ENCODE measurements at places on chromosomes 4 and X.

- DNase-seq = no peak
Observed at GRCh38 chrX:121987163-121987562, 939.8 kb downstream of the GLUD2 start.

DNA sequence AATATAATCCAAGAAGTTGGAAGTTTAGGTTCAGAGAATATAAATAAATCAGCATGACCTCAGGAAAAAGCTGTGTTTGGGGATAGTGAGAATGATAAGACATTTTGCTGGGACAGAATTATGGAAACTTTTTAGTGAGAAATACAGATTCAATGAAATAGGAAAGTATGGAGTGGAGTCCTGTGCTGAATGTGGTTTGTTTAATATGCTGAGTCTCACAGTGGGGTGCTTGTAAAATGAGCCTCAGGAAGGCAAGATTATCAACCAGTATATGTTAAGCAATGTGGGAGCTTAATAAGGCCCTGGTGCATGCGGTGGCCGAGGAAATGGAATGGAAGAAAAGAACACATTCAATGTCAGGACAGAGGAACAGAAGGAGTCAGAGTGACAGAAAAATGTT, 1554.7 kb upstream of the TENM3 start:
- no peak for DNase-seq

DNA sequence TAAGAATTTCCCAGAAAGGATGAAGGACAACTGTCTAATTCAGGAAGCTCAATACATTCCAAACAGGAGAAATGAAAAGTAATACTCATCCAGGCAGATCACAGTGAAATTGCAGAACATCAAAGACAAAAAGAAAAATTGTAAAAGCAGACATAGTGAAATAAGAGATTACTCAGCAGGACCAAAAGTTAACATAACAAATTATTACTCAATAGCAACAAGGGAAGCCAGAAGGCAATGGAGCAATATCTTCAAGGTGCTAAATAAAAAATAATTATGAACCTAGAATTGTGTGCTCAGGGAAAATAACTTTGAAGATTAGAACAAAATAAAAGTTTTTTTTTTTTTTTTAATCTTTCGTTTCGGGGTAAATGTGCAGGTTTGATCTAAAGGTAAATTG, 30.5 kb upstream of the ENPP6 start:
- no peak for DNase-seq

DNA sequence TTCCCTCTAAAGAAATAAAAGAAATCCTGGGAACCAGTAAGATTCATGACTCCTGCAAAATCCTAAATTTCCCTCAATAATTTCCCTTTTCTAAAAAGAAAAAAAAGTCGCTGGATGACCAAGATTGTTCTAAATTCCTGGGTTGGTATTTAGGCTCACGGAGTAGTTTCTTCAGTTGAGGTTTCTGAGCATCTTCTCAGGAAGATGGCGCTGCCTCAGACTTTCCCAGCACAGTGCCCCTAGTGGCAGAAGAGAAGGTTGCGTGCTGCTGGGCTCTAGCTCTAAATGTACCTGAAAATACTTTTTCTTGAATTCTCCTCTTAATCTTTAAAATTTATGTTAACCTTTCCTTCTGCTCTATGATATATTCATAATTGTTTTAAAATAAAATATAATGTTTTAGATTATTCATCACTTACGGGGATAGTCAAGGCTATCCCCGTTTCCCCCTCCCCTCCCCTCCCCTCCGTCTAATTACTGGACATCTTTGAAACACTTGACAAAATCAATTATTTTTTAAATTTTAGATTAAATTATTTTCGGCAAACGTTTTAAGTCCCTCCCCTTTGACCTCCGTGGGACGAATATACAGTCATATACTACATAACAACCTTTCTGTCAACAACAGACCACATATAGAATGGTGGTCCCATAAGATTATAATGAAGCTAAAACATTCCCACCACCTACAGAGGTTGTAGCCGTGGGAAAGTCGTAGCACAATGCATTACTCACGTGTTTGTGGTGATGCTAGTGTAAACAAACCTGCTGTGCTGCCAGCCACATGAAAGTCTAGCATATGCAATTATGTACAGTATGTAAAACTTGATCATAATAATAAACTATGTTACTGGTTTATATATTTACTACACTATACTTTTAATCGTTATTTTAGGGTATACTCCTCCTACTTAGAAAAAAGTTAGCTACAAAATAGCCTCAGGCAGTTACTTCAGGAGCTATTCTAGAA, 41.0 kb upstream of the GATB start:
- peak; percentile 48 for DNase-seq

GRCh38 chrX:5595570-5595969, 633.1 kb downstream of the NLGN4X start:
- no peak for DNase-seq

DNA sequence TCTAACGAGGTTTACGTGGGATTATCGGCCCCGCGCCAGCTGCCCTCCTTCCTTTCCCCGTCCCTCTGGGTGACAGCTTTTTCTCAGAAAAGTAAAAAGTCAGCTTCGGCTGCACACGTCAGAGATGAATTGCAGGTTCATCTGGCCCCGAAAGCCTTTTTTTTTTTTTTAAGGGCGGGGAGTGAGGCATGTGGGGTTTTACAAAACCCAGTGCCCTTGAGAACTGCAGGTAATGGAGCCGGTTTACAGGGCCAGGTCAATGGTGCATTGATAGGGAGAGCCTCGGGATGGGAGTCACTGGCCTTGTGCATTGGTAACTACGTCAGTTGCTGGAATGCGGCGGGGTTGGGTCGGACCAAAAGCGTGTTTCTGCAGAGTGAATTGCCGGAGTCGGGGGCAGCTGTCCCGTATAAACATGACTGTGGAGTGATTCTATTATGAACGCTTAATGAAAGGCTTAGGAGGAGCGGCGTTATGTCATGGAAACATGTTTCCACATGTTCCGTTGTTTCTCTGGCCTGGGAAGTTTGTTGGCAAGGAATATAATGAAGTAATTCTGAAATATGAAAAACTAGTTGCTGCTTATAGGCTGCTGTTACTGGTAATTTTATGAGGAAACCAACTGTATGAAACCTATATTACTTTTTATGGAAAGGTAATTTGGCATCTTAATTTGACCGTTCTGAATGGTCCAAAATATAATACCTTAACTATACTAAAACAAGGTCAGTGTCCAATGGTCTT, 1.1 kb downstream of the HSPA4L start:
- peak; percentile 14 for DNase-seq

- DNase-seq = no peak
Observed at GRCh38 chr4:164892018-164892417, 15.0 kb downstream of the APELA start.

DNA sequence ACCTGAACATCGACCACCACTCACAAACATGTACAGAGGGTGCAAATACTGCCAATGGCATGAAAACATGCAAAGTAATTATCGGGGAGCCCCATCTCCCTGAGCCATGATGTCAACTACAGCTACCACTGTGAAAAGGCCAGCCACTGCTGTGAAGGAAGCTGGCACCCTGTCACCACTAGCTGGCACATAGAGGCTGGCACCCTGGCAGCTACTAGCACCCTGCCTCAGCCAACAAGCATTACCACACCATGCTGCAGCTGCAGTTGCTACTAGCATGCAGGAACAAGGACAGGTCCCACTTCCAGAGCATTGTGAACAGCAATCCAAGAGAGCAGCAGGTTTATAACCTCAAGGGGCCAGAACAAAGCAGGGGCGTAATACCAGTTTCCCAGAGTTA, 81.4 kb downstream of the PRR32 start:
- DNase-seq = no peak

GRCh38 chrX:151984902-151985301, 10.4 kb upstream of the GABRE start:
- DNase-seq = no peak

- DNase-seq = no peak
Observed at GRCh38 chr4:72507167-72507566, 61.9 kb downstream of the ADAMTS3 start.

DNA sequence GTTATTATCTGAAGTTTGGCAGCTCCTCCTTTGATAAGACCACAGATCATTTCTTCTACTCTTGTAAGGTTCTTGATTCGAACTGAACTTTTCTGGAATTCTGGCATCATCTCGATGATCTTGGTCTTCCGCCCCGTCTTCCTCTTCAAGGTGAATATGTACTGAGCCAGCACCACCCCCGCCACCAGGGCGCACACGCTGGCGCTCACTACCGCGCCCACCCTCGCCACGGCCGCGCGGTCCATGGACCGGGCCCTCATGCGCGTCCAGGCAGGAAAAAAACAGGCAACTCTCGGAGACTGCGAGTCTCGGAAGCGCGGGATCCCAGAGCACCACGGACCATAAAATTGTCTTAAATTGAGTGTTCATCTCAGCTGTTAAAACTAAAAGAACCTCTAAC, 458.4 kb upstream of the NDST3 start:
- DNase-seq = no peak

DNA sequence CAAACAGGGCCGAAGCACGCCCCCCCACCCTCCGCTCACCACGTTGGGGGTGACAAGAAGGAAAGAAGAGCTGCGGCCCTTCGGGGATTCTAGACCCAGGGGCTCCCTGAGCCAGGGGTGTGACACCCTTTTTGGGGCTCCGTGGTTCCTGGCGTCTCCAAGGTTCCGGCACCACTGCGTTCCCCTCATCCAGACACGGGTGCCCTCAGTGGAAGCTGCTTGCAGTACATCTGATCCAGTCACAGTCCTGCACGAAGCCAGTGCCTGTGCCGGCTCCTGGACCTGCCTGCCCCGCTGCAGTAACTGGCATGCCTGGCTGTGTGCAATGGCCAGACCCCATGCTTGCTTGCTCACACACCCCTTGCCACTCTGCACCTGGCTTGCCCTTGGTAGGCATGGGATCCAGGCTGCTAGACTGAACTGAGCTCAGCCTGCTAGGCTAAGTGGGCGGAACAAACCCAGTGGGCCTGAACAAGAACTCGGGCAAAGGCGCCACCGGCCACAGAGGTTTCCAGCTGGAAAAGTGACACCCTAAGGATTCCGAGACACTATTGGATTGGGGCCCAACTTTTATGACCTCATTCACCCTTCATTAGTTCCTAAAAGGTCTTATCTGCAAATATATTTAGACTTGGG, 420.4 kb upstream of the AGA start:
- DNase-seq = no peak

DNA sequence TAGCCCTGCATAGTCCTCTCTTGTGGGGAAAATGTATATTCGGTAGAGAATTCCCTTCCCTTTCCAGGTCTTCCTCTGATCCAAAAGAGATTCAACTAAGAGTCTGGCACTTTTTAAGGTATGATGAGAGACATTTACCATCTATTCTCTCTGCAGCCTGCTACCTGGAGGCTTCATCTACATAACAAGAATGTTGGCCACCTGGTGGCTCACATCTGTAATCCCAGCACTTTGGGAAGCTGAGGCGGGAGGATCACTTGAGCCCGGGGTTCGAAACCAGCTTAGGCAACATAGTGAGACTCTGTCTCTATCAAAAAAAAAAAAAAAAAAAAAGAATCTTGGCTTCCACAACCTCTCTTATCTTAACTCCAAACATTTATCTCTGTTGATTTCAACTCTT, 40.4 kb upstream of the NOCT start:
- DNase-seq = no peak

GRCh38 chrX:72126539-72127140, 5.1 kb downstream of the RTL5 start:
- DNase-seq = peak; percentile 79

DNA sequence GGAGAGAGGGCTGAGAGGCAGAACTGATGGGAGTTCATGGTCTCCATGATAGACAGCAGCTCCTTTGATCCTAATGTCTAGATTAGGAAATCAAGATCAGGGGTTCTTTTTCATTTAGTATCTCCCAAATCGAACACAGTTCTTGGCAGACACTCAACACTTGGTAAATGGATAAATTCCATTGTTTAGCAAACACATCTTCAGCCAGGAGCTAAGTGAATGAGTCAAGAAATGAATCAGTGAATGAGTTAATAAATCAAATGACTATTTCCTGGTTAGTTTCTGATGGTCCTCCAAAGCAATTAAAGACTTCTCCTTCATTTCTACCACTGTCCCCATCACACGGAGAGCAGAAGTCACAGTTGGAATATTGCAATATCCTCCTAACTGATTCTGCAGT, 120.0 kb upstream of the SHISA3 start:
- DNase-seq = no peak

DNA sequence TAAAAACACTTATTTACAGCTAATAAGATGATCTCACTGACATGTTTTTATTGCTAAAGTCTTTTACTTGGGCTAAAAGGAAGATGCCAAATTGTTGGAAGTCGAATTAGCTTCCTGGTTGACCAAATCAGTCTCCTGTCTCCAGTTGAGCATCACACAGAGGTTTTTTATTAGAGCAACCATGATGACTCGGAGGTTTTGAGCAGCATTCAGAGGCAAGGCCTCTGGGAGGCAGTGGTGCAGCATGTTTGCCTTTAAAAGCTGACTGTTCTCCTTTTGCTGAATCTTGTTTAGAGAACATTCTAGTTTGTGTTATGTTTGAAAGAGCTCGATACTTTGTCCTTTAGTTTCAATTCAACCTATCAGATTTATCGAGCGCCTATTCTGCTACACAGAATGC, 2.1 kb downstream of the UCHL1 start:
- no peak for DNase-seq
